ENCODE measurements at places on chromosomes 1 and 21. TPM values are rescaled to one million over a fixed set of nuclear protein-coding genes. Genes with fewer than 3 reads are reported as not detected.

DNA sequence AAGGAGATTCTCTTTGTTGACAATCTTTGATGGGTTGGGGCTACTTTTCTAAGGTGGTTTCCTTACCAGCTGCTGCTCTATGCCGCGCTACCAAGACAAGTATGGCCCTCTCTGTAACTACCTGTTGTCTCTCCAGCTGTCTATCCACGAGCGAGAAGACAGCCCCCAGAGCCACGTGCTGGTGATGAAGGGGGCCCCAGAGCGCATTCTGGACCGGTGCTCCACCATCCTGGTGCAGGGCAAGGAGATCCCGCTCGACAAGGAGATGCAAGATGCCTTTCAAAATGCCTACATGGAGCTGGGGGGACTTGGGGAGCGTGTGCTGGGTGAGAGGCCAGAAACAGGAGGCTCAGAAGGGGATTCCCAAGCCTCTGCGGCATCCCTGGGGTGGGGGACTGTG lies 14.4 kb downstream of the ATP1A2 start:
- no peak for DNase-seq

- no peak for DNase-seq
Measured at GRCh38 chr21:46402421-46402820, 56.3 kb upstream of the DIP2A start.

DNA sequence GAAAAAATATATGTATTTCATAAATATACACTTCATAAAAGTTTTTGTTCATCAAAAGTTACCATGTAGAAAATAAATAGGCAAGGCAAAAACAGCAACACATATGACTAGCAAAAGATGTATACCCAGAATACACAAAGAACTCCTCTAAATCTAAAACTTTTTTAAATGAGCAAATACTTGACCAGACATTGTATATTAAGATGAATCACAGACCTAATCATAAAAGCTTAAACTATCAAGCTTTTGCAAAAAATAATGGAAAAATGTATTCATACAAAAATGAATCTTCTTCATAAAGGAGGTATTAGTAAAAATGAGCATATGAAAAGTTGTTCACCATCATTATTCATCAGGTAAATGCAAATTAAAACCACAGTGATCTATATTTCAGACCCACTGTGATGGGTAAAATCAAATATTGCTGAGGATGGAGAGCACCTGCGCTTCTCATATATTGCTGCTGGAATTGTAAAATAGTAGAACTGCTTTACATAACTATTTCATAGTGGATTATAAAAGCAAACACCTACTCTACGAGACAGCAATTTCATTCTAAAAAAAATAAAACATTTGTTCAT lies 78.3 kb upstream of the RGS1 start:
- no peak for DNase-seq

DNA sequence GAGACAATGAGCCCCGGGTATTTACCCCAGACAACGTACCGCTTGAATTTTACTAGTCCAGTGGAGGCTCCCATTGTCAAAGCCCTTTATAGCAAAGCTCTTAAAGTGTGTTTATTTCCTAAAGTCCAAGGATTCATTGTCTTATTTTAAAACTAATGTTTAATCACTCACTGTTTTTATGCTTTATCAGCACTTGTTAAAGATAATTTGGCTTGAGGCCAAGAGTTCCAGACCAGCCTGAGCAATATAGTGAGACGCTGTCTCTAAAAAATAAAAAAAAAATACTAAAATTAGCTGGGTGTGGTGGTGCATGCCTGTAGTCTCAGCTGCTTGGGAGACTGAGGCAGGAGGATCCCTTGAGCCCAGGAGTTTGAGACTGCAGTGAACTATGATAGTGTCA lies 202.8 kb downstream of the RYR2 start:
- DNase-seq = no peak

CNR2 gene
- not detected for total RNA-seq

- no peak for DNase-seq
Measured at GRCh38 chr21:35102488-35103371, 53.6 kb upstream of the RUNX1 start.
